NCI-H510A (cell line): ENCODE measurements at places on chromosomes 4 and X.

DNA sequence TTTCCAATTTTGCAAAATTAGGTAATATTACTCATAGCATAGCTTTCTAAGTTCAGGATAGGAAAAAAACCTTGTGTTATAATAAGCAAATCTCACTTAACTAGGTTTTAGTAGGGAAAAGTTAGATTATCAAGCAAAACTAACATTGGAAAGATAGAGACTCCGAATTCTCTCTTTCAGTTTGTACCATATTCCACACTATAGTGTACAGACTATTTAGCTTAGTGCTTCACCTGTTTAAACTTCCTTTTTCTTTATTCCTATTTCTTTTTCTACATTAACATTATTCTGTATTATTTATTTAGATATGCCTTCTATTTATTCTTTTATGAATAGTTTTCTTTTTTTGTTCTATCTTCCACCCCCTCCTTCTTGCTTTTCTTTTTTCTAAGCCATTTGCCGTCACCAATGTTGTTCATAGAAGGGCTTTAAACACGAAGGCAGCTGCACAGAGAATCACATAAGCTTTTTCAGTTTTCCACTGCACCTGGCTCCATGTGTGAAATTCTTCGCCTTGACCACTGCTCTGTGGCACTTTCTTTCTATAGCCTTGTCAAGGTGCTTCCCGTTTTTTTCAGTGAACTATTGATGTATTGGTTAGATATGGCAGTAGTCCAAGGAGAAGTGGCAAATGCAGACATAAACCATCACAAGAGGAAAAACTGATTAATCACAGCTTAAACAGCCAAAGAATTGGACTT lies 8.5 kb downstream of the PCDH10 start:
- DNase-seq, result no peak

DNA sequence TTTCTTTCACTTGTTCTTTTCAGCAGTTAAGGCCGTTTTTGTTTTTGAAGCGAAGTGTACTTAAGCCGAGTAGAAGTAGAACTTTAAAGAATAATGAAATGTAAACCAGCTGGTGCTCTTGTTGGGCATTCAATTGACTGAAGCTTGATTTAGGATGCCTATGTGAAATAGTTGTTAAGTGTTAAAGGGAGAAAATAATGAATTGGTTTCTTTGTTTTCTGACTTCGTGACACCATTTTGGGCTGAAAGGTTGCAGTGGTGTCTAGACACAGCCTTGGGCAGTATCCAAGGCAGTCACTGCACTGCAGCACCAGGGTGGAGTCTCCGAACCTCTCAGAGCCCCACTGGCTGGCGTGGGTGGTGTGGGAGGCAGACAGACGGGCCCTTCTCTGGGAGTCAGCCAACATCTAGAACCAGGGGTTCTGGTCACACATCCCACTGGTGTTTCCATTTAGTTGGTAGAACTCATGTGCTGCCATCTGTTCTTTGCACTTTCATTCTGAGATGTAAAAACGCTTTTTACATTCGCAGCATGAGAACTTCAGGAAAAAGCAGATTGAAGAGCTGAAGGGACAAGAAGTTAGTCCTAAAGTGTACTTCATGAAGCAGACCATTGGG lies 3.5 kb downstream of the UCHL1 start:
- DNase-seq, result no peak

GRCh38 chr4:11429699-11430045 lies 978 bp upstream of the HS3ST1 start:
- no peak for DNase-seq

- no peak for DNase-seq
These were observed 509.6 kb upstream of the DIPK2B start for GRCh38 chrX:45710081-45710801.

DNA sequence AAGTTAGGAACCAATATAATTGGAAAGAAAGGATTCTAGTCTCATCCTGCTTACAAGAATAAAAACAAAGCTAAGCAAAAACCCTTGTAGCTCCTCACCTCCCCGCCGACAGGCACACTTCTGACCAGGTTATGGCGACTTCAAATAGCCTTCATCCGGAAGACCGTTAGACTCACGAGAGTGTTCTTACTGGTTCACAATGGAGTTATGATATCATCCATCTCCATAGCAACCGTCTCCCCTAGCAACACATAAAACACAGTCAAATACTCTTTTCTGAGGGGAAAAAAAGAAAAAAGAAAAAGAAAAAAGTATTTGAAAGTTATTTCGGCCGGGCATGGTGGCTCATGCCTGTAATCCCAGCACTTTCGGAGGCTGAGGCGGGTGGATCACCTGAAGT lies at the start of gene IL13RA2:
TSS of gene IL13RA2 (minus strand) at position 162 of the 400 bp plus-strand sequence. CDS start 347 bp downstream, outside the sequence.
- no peak for DNase-seq

GRCh38 chr4:121377076-121377475 lies 3.7 kb downstream of the QRFPR start:
- DNase-seq, result no peak

DNA sequence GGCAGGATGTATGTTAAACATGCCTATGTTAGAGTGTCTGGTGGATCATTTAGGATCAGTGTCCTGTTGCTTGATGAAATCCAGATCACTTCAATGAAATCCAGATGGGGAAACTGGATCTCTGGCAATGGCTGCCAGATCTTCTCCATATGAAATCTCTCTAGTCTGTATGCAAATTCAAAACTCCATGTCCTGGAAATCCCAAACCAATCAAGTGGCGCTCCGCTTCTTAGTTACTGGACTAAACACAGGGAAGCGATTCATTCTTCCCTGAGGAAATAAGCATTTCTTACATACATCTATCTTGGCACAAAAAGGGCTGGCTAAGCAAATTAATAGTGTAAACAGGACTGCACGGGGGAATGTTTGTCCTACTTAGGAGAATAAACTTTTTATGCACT lies 94.9 kb downstream of the HDAC8 start:
- DNase-seq, result no peak

GRCh38 chrX:27445438-27445837 lies 17.7 kb downstream of the PPP4R3C start:
- no peak for DNase-seq

- no peak for DNase-seq
These were observed 26.9 kb upstream of the TMPRSS11B start for GRCh38 chr4:68272380-68272779.

- no peak for DNase-seq
These were observed 79.5 kb upstream of the MBNL3 start for GRCh38 chrX:132568291-132568690.

- no peak for DNase-seq
These were observed 9.9 kb upstream of the WDR45 start for GRCh38 chrX:49089553-49089952.

- no peak for DNase-seq
These were observed 284.5 kb downstream of the GASK1B start for GRCh38 chr4:157888281-157888680.

DNA sequence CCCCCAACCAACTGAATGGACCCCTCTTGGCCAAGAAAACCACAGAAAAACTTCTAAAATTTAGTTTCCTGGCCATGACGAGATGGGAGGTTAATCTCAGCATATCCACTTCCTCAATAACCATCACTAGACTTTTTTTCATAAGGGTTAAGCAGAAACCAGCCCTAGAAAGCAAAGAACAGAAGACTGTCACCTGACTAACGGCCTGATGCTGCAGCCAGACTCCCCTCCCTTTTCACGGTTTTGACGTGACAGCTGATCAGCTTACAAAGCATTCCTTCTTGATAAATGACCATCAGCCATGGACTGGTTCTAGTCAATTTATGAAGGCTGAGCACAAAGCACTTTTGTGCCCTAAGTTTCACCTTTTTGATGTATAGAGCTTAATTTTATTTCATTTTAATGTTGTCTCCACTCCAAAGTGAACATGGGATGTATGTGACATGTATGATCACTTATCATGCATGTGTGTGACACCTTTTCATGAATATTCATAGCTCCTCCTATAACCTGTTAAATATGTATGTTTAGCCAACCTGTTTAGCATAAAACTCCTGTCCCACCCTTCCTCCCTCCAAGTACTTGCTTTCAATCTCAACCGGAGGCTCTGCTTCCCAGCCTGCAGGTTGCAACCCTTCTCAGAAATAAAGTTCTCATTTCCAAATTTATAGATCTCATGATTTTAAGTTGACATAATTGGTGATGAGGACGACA lies 56.3 kb downstream of the SERTM2 start:
- DNase-seq, result no peak

DNA sequence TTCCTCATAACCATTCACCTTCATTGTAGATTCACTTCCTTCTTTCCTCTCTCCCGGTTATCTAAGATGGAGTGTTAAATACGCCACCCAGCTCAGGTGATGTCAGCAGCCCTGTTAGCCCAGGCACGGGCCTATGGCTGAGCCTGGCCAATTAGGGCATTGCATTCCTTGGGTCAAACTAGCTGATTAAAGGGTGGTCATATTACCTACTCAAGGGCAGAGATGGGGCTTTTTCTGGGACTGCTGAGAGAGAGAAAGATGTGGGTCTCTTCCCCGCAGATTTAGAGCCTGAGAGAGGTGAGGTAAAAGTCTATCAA lies 39.9 kb upstream of the AFAP1 start:
- DNase-seq, result no peak

DNA sequence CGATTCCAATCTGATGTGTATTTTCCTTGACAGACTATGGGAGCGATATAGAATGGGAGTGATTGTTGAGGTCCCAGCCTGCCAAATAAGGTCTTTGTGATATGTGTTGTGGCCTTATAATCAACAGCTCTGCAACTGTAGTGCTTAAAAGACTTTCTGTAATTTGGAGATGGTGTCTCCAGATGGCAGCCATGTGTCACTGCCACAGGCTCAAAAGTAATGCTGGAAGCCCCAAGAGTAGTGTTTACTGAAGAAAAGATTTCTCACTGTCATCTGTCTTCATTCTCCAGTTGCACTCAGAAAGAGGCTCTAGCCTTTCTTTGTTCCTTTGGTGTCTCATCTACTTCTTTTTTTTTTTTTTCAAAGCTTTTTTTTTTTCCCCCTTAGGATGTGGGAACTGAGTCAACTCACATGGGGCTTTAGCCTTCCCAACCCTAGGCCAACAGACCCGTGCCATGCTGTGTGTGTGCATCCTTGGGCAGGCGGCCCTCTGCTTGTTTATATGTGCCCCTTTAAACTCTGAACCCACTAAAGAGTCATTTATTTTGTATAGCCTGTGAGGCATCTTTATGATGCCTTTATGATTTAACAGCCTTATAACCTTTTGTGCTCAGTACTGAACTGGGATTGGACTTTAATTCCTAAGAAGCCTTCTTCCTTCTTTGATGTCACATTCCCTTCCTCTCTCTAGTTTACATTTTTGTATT lies 15.6 kb downstream of the SRPX2 start:
- DNase-seq, result no peak

GRCh38 chr4:121256887-121257466 lies 92.9 kb upstream of the TNIP3 start:
- no peak for DNase-seq

DNA sequence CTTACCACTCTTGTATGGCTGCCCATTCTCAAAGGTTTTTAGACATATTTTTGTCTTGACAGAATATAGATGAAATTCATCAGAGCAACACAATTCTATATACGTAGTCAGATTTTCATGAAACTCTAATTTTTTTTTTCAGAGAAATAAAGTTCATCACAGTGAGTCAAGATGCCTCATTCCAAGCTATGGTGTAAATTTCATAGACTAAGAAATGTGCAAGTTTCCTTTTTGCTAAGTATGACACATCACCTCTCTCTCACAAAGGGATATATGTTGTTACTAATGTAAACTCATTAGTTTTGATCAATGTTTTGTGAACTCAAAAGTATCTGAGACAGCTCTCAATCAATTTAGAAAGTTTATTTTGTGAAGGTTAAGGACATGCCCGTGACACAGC lies 60.4 kb upstream of the ATXN3L start:
- DNase-seq, result no peak

DNA sequence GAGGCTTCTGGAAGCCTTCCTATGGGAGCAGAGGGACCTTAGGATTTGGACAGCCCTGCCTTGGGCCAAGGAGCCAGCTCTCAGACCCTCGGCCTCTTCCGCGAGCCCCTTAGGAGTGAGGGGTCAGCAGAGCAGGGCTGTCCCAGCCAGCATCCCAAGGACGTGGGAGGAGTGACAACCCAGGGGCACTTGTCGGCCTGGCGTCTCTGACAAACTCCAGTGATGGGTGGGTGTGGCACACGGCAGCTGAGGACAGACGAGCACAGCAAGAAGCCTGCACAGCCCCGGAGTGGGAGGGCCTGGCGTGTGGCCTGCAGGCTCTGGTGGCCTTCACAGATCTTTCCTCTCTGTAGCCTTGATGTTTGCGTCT lies 11.6 kb upstream of the TNIP2 start:
- DNase-seq, result no peak

DNA sequence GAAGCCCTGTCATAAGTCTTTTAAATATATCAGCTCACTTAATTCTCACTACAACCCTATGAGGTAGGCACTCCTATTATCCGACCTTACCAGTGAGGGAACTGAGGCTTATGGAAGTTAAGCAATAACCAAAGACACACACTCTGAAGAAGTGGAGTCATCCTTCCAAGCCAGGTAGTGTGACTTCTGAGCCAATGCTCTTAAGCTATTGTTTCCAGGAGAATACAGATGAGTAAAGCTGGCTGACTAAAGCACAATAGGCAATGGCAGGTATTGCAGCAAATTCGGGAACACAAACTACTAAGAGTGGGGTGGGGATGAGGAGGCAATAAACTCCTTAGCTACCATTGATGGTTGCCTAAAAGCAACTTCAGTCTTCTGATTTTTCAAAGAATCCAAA lies 81.8 kb upstream of the KIT start:
- DNase-seq, result no peak

DNA sequence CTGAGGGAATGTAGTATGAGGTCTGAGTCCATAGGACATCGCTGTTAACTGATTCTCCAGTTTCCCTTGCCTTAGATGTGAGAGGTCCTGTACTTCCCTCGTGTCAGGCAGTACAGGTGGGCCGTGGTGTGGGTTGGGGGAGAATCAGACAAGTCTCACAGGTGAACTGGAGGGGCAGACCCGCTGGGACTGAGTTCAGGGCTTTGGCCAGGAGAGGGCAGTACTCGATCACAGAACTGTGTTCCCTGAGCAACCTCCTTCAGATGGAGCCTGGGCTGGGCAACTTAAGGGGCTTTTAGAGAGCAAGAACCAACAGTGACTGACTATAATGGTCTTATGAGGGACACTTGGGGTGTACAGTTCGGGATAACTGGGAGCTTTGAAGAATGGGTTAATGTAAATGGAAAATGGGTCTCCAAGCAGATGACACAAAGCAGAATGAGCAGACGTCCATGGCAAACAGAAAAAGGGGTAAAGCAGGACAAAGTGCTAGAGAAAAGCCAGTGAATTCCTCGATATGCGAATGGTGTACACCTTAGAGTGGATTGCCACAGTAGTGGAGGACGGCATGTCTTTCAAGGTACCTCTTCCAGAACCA lies 83.6 kb downstream of the CCNG2 start:
- DNase-seq, result peak; percentile 48

DNA sequence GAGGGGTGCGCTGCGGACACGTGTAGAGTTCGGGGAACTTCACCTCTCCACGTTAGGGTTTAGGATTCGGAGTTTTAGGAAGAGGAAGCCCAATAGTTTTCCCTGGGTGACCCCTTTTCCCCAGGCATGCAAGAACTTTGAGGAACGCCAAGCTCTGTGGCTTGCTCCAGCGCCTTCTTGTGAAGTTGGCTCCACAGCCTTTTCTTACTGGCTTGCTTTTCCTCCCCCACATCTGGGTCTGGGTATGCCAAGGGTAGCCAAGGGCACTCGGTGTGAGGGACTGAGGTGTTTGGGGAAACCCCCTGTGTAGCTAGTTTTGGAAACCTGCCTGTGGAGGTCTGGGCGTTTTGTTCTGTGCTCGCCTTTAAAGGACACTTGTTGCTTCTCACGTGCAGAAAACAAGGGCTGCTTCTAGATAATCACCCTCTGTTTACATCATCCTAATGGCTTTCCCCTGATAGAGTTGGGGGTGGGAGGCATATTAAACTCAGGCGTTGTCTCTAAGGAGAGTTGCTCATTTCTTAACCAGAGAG lies 746 bp downstream of the EDNRA start:
- no peak for DNase-seq
